BE2C (cell line): ENCODE measurements at places on chromosomes 1 and 21.

GRCh38 chr1:60898413-60898812 lies 183.9 kb upstream of the NFIA start:
- no peak for DNase-seq

DNA sequence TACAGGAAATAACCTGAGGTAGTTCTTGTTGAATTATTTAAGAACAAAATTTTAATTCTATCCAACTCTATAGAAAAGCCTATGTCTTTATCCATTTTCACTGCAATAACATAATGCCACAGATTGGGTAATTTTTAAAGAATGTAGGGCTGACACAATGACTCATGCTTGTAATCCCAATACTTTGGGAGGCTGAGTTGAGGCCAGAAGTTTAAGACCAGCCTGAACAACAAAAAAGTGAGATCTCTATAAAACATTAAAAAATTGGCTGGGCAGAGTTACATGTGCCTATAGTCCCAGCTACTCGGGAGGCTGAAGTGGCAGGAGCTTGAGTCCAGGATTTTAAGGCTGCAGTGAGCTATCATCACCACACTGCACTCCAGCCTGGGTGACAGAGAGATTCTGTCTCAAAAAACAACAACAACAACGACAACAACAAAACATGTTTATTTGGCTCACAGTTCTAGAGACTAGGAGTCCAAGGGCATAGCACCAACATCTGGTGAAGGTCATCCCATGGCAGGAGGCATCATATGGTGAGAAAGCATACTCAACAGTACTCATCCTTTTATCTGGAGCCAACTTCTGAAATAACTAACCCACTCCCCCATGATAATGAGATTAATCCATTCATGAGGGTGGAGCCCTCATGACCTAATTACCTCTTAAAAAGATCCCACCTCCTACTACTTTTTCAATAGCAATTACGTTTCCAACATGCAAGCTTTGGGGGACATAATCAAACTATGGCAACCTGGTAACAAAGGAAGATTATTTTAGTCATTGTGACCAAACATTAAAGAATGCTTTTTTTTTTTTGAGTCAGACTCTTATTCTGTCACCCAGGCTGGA lies 59.6 kb downstream of the ABL2 start:
- DNase-seq = no peak

DNA sequence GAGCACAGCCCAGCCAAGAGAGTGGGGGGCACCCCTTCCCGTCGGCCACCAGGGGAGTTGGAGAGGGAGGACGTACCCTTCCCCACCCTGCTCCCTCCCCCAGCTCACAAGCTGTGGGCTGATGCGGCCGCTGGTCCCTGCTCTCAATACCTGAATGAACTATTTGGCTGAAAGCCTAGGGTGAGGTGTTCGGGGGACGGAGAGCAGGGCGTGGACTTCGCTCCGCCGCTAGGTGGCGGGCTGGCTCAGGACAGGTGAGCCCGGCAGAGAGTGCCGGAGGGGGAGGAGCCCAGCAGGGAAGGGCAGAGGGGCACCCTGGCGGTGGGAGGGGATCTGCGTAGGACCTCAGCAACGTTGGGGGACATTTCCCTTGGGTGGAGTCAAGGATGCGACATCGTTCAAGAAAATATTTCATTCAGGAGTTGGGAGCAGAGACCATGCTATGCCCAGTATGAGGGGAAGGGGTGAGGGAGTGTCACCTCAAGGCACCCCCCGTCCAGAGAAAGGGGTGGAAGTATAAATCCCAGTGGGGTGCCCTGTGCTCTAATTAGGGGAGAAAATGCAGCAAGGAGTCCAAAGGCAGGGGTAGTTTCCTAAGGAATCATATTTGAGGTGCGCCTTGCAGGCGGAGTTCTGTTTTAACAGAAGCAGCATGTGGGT lies 12.0 kb upstream of the RHBG start:
- DNase-seq = peak; percentile 69

GRCh38 chr1:209756615-209757445 lies 977 bp downstream of the TRAF3IP3 start:
- DNase-seq = no peak

GRCh38 chr1:50917138-50918137 lies 42.6 kb downstream of the FAF1 start:
- DNase-seq = no peak
